ENCODE measurements at places on chromosomes 5 and 9.

DNA sequence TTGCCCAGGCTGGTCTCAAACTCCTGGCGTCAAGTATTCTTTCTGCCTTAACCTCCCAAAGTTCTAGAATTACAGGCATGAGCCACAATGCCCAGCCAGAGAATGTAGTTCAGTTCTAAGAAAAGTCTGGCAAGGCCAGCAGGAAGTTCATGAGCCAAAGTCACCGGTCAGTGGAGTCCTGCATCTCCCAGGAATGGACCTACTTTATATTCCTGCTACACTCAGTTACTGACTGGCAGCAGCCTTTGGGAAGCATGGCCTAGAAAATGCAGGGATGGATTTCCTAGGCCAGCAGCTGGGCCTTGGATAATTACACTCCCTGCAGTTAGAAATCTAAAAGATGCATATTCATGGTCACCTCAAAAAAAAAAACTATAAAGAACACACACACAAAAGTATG is 135.7 kb downstream of the CAAP1 start:
- no peaks in the 10 kb centered on the region for H3K4me1 ChIP-seq
- no peak for DNase-seq
- no peak overlapping the region for H3K4me3 ChIP-seq
- H3K27ac ChIP-seq = no peak overlapping the region

GRCh38 chr5:166262395-166262794 is 2029.0 kb upstream of the WWC1 start:
- H3K27ac ChIP-seq = no peak overlapping the region
- no peaks in the 10 kb centered on the region for H3K4me1 ChIP-seq
- H3K36me3 ChIP-seq = no peaks in the 10 kb centered on the region
- no peaks in the 10 kb centered on the region for H3K27me3 ChIP-seq
- no peak for DNase-seq

DNA sequence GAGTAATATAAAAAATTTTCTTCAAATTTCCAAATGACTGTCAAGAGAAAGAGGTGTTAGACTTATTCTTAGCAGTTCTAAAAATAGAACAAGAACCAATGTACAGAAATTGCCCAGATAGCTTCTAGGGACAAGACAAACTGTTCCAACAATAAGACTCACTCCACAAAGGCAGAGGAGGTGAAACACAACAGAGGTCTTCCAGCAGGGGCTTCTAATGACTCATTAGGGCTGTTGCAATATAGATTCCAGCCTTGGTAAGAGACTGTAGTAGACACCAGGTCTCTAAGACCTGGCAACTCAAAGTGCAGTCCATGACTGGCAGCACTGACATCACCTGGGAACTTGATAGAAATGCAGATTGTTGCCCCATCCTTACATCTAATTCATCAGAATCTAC is 134.6 kb upstream of the VLDLR start:
- no peak for DNase-seq
- no peak overlapping the region for H3K27ac ChIP-seq
- H3K27me3 ChIP-seq = no peaks in the 10 kb centered on the region
- no peaks in the 10 kb centered on the region for H3K36me3 ChIP-seq
- H3K4me1 ChIP-seq = 0 out of 2 replicates have a peak, but pooled peaks cover 6% of the 10 kb centered on the region

- H3K36me3 ChIP-seq = no peaks in the 10 kb centered on the region
- no peak overlapping the region for H3K27ac ChIP-seq
- DNase-seq = no peak
- H3K27me3 ChIP-seq = no peaks in the 10 kb centered on the region
Observed at GRCh38 chr5:148343603-148344487, 8.5 kb downstream of the SPINK9 start.

DNA sequence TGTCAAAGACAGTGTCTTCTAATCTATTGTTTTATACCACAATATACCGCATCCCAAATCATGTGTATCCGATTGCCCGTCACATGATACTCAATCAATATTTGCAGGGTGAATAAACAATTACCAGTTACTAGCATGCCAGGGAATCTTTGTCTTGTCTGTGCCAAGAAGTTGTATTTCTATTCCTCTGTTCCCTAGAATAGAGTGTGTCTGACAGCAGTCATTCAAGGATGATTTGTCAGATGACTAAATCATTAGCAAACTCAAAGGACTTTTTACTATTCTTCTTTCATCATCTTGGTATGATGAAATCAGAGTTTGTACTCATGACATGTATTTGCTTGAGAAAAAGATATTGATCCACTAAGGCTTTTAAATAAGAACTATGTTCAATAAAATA is 348.8 kb downstream of the HTR1A start:
- no peaks in the 10 kb centered on the region for H3K27me3 ChIP-seq
- no peak for DNase-seq
- H3K36me3 ChIP-seq = no peaks in the 10 kb centered on the region
- no peak overlapping the region for H3K4me3 ChIP-seq
- 0 out of 2 replicates have a peak, but pooled peaks cover 7% of the 10 kb centered on the region for H3K4me1 ChIP-seq
- H3K27ac ChIP-seq = no peak overlapping the region

- DNase-seq = no peak
- no peak overlapping the region for H3K4me3 ChIP-seq
- no peaks in the 10 kb centered on the region for H3K36me3 ChIP-seq
Observed at GRCh38 chr5:127423173-127423798, 94.2 kb upstream of the PRRC1 start.

GRCh38 chr9:129280236-129280622 is 102.2 kb upstream of the IER5L start:
- no peak for DNase-seq
- peaks cover 25% of the 10 kb centered on the region for H3K4me1 ChIP-seq
- no peaks in the 10 kb centered on the region for H3K27me3 ChIP-seq
- no peak overlapping the region for H3K27ac ChIP-seq
- no peaks in the 10 kb centered on the region for H3K36me3 ChIP-seq

DNA sequence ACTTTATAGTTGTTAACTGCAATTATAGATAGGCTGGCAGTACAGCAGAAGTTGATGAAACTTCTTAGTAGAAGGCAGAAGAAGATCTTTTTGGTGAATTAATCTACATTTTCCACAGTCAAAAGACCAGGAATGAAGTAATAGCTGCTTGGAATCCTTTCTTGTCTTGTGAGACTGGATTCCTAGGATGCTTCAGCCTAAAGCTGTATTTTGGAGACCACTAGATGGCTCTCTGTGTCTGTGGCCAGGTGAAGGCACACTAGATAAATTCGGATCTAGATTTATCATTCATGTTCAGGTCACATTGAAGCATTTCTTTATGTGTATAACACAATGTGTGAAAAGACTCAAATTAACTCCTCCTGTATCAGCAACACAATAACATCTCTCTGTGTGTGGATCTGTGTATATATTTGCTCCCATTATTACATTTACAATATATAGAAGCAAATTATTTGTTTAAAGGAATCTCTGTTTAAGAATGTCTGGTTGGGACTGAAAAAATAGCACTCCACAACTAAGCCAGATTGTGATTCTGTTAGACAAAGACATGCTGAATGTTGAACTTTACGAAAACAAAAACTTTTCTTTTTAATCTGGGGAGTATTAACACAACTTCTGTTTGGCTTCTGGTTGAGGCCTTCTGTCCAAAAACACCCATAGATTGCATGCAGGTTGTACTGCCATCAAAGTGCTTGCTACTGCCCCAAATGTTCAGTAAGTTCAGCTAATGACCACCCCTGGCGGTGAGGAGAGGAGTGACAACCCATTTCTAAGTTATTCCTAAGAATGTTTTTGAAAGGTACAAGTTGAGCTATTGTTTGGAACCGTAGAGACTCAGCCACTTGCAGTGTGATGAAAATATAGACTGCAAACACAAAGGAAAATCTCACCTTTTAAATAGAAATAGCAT is 10.6 kb downstream of the GRIN3A start:
- no peak overlapping the region for H3K4me3 ChIP-seq
- DNase-seq = no peak
- H3K27me3 ChIP-seq = no peaks in the 10 kb centered on the region
- H3K36me3 ChIP-seq = no peaks in the 10 kb centered on the region

GRCh38 chr5:132267931-132268768 is 10.7 kb downstream of the PDLIM4 start:
- no peak for DNase-seq
- H3K27me3 ChIP-seq = no peaks in the 10 kb centered on the region
- peaks cover 10% of the 10 kb centered on the region for H3K4me1 ChIP-seq

DNA sequence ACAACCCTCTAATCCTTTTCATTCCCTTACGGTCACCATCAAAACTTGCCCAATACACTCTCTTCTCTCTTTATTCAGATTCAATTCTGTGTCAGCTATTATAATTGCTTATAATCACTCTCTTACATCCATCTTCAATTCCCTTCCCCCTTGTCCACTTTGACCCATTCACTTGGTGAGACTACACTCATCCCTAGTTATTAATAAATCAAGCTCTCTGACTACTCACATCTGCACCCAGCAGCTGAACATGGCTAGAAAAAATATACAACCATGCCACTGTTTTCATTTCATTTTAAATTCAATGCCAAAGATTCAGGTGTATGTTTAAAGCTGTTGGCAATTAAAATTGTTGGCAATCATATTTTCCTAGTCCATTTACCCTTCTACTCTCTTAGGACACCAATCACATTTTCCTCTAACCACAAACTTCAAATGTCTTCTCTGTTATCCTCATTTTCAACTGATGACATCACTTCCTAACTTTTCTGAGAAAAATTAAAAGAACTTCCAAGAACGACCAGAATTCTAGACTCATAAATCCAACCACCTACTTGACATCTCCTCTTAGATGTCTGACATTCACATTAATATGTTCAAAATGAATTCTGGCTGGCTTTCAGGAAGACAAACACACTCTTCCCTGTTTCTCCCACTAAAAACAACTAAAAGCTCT is 5.5 kb downstream of the C5orf15 start:
- no peaks in the 10 kb centered on the region for H3K4me1 ChIP-seq
- no peak overlapping the region for H3K4me3 ChIP-seq
- no peaks in the 10 kb centered on the region for H3K36me3 ChIP-seq
